Dermis blood vessel endothelial cell (primary cell): ENCODE measurements at places on chromosomes 11 and 22. TPM values are rescaled to one million over a fixed set of nuclear protein-coding genes. Genes with fewer than 3 reads are reported as not detected.

- DNase-seq: no peak
These were observed 133.2 kb downstream of the SPATA19 start for GRCh38 chr11:133712051-133712560.

- no peak for DNase-seq
These were observed 3.1 kb upstream of the SGSM3 start for GRCh38 chr22:40367342-40367741.

Gene ACTN3
- total RNA-seq: under 0.01 and 0.14 TPM in 2 replicates

- DNase-seq: peak; percentile 36
These were observed 205.4 kb downstream of the DBX1 start for GRCh38 chr11:19954899-19955298.
